Spinal cord (tissue), 10 donors: ENCODE measurements at places on chromosomes 11 and 22.
A peak's percentile ranks its signal among the peaks of the same experiment; 100 is the strongest.

DNA sequence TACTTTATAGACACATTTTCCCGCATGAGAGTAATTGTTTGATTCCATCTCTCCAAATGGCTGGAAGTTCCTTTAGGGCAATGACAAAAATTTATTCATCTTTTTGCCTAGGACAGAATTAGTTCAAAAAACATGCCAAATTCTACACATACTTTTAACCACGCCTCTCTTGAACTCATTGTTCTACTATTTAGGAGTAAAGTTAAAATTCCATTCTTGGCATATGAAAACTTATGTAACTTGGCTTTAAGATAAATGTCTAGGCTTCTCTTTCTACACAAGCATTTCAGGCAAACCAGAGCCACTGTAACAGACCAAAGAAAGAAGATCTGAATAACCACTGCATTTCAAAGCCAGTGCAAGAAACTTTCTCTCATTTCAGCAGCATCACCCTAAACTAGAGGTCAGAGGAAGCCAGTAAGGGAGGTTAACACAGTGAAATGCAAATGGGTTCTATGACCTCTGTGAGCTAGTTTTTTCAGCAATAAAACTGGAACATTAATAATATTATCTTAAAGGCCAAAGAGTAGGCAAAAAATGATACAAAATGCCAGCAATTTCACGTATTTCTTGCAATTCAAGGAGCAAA is 73.0 kb downstream of the RSF1 start:
- DNase-seq = no peak

DNA sequence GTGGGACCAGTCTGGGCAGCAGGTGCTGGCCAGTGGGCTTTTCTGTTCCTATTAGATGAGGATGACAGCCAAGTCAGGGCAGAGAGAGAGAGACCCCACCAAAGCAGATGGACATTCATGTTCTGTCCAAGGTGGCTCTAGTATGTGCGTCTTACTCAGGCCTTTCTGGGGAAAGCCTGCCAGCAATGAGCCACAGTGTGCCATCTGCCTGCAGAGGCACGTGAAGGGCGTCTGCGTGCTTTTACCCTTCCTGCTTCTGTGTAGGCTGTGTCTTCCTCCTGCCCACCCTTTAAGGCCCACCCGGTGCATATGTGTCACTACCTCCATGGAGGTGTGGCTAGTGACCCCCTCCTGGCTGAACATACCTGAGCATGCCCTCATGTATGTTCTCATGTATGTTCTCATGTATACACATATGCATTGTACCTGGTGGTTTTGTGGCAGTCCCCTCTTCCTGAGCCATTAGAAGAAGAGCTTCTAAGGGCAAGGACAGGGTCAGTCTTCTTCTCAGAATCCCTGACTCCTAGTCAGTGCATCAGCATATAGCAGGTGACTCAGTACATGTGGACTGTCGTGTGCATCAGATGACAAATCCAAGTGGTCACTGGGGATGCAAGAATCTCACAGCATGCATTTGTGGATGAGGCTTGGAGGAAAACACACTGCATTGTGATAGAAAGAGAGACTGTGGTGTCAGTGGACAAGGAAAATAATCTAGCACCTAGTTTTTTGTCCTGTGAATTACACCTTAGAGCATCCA is 90.4 kb upstream of the YWHAH start:
- DNase-seq = no peak

- DNase-seq = no peak
Measured at GRCh38 chr11:10197091-10197490, 96.9 kb downstream of the SBF2 start.

- DNase-seq = no peak
Measured at GRCh38 chr11:8248786-8249185, 14.9 kb downstream of the LMO1 start.

- no peak for DNase-seq
Measured at GRCh38 chr22:41147722-41148121, 55.3 kb downstream of the EP300 start.

- DNase-seq = peak; percentile 9
Measured at GRCh38 chr11:101436511-101437142, 147.2 kb downstream of the TRPC6 start.

GRCh38 chr11:125175896-125176575 is 11.5 kb downstream of the PKNOX2 start:
- DNase-seq = no peak

DNA sequence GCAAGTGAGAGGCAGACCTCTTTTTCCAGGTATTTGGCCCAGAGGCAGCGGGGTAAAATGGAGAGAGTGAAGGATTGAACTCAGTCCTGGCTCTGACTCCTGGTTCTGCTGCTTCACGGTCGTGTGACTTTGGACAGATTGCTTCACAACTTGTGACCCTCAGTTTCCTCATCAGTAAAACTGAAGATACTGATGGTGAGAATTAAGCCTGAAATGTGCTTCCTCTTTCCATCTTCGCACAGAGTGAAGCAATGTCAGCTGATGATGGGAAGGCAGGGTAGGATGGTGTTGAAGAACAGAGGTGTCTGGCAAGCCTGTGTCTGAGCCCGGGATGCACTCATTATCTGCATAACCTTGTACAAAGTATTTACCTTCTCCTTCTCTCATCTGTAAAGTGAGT is 59.0 kb downstream of the UBASH3B start:
- DNase-seq = no peak

- peak; percentile 93 for DNase-seq
Measured at GRCh38 chr11:47152953-47153950, 23.4 kb downstream of the ARFGAP2 start.

DNA sequence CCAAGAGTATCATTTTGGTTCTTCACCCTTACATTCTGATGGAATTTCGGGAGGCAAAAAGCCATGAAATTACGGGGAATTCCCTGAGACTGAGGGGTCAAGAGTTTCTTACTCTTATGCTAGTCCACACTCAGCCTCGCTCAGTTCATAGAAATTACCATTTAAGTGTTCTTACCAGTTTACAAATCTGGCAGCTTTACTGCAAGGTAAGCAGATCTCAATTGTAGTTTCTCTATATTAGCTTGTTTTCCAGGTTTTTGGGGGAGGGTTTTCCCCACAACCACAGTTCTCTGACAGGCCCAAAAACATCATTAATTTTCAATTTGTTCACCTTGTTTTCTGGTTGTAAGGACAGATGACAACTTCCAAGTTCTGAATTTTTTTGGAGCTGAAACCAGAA is 1028.4 kb downstream of the FAM181B start:
- DNase-seq = no peak

GRCh38 chr11:121722431-121723245 is 269.9 kb upstream of the SORL1-AS1 start:
- DNase-seq = peak; percentile 98

DNA sequence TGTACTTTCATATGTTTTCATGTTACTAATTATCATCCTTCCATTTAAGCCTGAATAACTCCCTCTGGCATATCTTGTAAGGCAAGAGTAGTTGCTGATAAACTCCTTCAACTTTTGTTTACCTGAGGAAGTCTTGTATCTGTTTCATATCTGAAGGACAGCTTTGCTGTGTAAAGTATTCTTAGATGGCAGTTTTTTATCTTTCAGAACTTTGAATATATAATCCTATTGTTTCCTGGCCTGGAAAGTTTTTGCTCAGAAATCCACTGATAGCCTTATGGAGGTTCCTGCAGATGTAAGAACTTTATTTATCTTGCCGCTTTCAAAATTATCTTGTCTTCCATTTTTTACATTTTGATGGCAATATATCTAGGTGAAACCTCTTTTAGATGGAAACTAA is 69.1 kb downstream of the KCNQ1OT1 start:
- no peak for DNase-seq

DNA sequence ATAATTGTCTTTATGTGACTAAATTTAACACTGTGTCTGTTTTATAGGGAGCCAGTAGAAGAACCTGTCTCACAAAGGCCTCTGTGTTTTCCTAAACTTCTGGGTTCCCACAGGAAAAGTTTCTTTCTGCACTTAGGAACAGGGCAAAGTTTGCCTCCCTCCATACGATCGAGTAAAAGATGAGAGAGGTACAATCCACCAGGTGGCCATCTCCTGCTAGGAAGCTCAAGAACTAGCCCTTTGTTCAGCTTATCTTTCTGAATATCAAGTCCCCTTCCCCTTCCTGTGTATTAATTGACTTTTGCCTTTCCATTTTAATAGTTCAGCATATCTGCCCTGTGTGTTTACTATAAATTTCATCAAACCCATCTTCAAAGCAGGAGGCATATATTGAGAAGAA is 18.0 kb downstream of the CSNK2A3 start:
- no peak for DNase-seq

DNA sequence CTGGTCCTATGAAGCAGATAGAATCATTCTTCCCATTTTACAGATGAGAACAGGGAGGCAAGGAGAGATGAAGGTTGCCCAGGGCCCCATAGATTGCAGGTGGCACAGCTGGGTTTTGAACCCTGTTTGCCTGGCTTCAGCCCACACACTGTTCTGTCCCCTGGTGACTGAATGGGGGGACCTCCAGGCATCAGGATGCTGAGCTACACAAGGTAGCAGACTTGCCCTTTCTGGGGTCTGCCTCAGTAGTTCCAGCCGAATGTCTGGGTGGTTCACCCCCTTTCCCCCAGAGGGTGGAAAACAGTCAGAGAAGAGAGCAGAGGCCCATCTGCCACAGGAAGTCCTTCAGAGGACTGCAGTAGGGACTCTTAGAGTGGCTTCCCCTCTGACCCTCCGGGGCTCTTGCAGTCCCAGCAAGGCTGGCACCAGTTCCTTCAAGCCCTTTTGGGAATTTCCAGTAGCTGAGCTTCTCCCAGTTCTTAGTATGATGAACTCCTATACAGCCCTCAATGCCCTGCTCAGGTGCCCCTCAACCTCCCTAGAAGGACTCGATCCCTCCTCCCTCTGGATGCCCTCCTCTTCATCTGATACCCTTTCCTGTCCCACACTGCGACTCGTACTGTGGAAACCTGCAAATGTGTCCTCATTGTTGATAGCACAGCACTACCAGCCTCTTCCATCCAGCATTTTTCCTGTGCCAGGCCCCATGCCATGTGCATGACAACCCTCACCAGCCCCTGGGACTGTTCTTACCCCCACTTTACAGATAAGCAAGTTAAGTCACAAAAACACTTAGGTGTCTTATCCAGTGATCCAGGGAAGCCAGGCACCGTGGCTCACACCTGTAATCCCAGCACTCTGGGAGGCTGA is 82.8 kb downstream of the IGLL1 start:
- no peak for DNase-seq

GRCh38 chr11:11211186-11211585 is 141.9 kb downstream of the CSNK2A3 start:
- no peak for DNase-seq

DNA sequence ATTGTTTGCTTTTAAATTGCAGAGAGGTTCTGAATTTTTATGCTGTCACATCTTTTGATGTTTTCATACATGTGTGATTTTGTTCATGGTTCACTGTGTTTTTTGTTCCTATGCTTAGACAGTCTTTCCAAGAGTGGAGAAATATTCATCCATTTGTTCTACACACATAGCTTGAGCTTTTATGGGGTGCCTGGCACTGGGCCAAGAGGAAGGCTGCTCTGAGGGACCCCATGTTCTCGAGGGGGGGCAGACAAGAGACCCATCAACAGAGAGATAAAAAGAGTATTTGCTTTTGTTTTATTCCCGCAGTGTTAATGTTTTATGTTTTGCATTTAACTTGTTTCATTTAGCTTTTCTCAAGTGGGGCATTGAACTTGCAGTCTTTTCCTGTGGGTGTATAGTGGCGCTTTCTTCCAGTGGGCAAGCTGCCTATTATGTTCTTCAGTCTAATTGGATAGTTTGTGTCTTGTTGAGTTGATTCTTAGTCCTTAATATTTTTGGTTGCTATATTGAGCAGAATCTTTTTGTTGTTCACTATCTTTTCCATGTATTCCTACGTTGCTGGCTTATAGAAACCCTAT is 57.7 kb downstream of the CABIN1 start:
- DNase-seq = peak; percentile 37

- DNase-seq = no peak
Measured at GRCh38 chr11:135069890-135070289, 657.8 kb upstream of the B3GAT1 start.

DNA sequence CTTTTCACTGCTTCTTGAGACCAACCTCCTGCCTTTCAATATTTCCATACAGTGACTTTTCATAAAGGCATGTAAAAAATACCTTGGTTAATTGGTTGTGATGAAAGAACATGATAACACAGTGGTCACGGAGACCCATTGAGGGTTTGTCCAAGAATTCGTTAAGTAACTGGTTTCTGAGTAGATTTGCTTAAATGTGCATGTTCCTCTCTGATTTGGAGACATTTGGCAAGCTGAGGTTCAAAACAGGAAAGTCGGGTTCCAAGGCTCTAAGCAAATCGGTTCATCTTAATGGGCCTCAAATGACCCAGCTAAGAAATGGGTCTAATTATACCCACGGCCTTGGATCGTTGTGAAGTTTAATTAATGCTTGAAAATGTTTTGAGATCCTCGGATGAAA is 36.9 kb upstream of the CCND1 start:
- no peak for DNase-seq

GRCh38 chr22:22709719-22710445 is 65.5 kb downstream of the GGTLC2 start:
- no peak for DNase-seq
